Effector CD8-positive, alpha-beta T cell (primary cell): ENCODE measurements at places on chromosomes 1 and 21.

DNA sequence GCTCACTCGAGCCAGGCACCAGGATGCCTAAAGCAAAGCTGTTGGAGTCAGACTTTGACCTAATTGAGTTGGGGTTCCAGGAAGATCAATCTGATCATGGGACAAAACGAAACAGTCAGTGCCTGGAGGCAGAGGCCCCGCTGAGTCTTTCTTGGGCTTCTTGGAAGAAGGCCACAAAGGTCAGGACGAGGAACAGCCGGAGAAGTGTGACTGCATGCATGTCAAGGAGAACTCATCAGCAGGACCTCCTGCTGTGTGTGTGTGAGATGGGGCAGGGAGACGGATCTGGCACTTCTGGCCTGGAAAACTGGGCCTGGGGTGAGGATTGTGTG lies 190.8 kb downstream of the CAMTA1 start:
- no peak for DNase-seq

- no peak for DNase-seq
Measured at GRCh38 chr1:52659851-52660596, 27.1 kb downstream of the SHISAL2A start.

DNA sequence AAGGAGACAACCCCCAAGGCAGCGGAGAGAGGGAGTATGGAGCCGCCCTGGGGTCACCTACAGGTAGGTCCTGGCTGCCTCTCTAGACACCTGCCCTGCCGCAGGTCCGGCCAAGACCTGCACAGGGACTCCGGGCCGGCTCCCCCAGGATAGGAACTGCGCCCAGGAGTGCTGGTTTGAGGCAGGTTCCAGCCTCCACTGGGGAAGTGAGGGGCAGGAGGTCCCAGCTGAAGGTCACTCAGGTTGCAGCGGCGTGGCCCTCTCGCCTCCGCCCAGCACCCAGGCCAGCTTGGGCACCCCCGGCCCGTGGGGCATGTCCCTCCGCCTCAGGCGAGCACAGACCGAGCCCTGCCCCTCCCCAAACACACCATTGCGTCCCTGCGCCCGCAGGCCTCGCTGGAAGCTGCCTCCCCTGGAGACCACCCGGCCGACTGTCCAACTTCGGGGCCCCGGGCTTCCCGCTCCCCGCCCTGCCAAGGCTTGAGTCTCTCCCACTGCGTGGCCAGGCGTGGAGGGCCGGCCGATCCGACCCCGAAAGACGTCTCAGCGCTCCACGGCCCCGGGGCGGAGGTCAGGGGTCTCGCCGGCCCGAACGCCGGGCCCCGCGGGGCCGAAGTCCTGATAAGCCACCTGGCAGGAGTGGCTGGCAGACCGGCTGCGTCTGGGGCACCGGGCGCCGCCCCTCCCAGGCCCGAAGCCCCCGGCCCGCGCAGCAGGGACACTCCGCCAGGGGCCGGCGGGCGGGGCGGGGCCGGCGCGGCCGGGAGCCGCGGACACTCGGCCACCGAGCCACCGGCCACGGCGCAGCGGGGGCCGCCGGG lies 1.4 kb upstream of the SKI start:
- no peak for DNase-seq

- no peak for DNase-seq
Measured at GRCh38 chr1:160748878-160749269, 9.8 kb downstream of the SLAMF7 start.

- no peak for DNase-seq
Measured at GRCh38 chr1:172742599-172743500, 83.9 kb downstream of the FASLG start.

DNA sequence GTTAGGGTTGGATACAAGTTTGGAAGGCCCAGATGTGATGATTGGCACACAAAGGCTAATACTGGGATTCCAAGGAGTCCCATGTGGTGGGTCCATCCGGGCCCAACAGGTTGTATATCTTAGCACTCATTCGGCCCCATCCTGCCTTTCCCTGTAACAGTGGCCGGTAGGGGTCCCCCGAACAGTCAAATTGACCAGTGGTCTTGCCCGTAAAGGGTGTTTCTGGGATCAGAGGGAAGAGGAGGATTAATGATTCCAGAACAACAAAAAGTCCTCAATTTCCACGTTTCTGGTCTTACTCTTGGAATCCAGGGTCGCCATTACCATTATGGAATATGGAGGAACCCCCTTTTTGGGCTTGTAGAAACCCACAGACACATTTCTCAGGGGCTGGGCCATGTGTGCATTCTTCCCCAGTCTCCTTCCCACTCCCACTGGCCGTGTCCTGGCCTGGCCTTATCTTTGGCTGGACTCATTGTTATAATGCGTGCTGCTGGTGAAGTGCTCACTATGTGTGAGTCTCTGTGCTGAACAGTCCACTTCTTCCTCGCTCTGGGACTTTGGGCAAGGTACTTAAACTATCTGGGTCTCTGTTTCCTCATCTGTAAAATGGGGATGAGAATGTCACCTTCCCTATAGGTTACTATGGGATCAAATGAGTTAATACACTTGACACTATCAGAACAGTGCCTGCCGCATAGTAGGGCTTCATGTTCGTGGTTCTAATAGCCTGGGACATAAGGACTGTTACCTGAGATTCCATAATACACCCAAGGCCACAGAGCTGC lies 161.8 kb downstream of the DYRK1A start:
- no peak for DNase-seq

GRCh38 chr1:38848071-38848470 lies 11.5 kb downstream of the RRAGC start:
- no peak for DNase-seq

DNA sequence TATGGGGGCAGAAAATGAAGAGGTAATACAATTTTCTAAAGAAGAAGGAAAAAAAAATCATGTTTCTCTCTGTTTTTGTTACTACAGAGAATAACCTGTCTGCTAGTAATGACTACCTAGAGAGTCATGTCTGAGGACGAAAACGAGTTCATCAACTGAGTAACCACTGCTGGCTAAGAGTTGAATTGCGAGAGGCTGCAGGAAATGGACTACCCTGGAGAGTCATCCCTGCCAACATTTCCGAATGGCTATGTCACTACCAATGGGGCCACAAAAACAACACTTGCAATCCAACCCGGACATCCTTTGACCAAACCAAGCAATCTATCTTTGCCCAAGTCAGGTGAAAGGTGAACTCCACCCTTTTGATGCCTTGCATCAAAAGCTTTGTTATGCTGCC lies 120.6 kb downstream of the FCRL5 start:
- DNase-seq, result no peak

DNA sequence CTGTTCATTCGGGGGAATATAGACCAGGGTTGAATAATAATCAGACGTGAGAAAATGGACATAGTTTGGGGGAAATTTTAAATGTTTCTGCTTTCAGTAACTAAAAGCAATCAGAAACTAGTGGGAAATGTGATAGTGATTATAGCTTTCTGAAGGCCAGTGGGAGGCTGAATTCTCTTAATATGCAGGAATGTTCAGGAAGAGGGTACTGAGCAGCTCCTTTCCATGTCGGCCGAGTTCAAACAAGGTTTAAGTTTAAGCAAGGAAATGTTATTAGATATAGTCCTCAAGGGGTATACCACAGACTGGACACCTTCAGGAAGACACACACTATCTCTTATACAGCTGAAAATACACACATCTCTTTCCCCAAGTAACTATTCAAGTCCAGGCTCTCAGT lies 105.5 kb downstream of the HHAT start:
- DNase-seq, result no peak

GRCh38 chr1:52210044-52210443 lies 68.2 kb downstream of the ZFYVE9 start:
- DNase-seq, result no peak

DNA sequence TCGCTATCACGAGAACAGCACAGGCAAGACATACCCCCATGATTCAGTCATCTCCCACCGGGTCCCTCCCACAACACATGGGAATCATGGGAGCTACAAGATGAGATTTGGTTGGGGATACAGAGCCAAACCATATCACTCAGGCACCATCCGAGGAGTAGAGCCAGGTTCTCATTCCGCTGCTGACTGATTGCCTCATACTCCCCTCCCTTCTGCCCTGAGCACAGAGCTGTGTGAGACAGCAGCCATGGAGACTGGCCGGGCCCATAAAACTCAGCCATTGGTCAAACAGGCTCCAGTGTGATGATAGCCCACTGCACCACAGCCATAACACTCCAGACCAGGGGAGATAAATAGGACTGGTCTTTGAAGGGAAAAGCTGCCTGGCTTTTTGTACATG lies 22.6 kb downstream of the TTC4 start:
- DNase-seq, result no peak

- DNase-seq, result no peak
Measured at GRCh38 chr1:27299385-27300271, 22.3 kb upstream of the TMEM222 start.

DNA sequence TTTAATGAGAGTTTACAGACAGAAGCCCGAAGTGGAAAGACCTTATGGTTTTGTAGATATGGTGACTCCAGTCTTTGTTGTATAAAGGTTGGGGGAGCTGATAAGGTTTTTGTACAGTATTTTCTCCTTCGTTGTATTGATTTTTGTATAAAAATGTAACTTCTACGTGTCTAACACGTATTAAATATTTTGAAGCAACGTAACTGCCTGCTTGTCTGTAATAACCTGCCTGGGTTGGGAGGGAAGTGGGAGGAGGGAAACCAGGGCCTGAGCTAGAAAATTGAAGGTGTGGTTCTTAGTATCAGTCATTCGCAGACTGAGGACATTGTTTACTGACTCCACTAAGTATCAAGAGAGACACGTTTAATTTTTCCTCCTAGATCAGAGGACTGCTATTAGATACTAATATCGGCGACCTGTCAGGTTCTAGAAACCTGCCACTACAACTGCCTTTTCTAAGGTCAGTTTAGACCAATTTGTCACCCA lies 2.2 kb downstream of the IER5 start:
- no peak for DNase-seq

GRCh38 chr1:159992161-159992560 lies 38.1 kb upstream of the SLAMF9 start:
- no peak for DNase-seq

GRCh38 chr1:163063610-163064009 lies 5.6 kb upstream of the RGS4 start:
- no peak for DNase-seq

GRCh38 chr1:19817160-19817559 lies 2.1 kb upstream of the RNF186 start:
- no peak for DNase-seq

GRCh38 chr1:224380003-224380402 lies 23.3 kb downstream of the CNIH4 start:
- DNase-seq, result no peak

DNA sequence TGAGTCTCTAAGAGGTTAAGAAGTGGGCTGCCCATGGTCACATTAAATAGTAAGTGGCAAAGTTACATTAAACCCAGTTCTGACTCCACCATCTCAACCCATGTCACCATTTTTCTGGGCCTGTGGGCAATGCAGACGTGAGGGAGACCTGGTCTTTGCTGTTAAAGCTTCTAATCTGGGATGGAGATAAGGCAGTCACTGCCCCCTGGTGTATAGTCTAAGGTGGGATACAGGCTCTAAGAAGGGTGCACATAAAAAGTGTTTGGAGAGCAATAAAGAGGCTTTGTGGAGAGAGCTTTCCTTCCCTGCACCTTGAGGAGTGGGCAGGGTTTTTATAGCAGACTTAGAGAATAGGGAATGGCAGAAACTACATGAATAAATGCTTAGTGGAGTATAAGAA lies 141.3 kb downstream of the ROR1 start:
- no peak for DNase-seq

GRCh38 chr1:113416496-113416895 lies 26.2 kb downstream of the MAGI3 start:
- no peak for DNase-seq

DNA sequence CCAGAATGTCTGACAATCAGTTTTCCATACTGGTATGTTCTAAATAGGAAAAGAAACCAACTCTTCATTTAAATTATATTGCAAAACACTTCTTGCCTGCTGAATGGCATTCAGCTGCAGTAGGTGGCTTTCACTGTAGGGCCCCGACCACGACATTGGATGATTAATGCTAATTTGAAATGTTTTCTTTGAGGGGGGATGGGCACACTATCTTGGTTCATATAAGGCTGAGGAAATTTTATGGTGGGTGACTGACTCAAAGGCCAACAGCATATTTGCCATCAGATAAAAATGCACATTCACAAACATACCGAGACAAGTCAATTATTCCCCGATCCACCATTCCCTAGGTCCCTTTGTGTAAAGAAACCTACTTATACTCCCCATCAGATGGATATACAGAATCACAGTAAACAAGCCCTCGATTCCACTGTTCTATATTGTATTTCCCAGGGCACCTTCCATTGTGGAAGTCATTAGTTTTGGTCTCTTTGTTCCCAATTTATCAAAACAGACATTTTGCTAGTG lies 464.2 kb upstream of the DAB1 start:
- DNase-seq, result no peak

DNA sequence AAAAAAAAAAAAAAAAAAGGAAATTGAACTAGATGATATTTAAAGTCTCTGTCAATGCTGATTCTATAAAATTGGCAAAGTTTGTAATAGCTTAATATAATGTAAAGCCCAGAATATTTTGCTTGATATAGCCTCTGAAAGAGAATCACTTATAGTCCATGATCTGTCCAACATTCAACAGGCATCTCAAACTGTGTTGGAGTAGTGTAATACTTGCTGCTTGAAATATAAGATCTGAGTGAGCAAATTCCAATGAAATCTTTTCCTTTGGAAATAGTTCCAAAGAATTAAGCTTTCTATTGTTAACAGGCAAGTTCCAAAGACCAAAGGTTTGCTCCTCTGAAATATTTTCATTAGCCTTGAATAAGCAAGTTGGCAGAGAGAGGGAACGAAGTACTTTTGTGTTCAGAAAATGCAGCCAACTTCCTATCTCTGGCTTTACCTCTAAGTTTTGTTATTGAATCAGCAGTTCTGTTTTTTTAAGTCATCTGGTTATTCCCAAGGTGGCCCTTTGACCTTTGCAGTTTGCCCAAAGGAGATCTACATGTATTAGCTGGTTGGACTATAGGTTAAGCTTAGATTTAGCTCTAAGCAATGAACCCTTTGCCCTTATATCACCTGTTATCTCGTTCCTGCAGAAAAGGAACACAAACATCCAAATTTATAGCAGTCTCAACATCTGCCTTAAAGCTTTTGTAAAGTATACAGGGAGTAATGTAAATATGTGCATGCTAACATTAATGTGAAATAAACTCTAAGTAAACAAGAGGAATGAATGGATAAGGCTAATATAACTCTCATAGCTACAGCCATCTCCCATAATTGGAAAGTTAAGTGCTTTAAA lies 24.4 kb upstream of the CEP350 start:
- DNase-seq, result no peak

DNA sequence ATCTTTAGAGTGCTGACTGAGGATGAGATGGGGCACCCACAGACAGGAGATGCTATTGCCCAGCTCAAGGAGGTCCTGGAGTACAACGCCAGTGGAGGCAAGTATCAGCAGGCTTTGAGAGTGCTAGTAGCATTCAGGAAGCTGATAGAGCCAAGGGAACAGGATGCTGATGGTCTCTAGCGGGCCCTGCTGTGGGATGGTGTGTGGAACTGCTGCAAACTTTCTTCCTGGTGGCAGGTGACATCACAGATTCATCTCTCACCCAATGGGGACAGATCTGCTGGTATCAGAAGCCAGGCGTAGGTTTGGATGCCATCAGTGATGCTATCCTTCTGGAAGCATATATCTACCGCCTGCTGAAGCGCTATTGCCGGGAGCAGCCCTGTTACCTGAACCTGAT lies 609.8 kb upstream of the NCAM2 start:
- no peak for DNase-seq
